GM12864 (cell line): ENCODE measurements at places on chromosomes 3 and 15.

- DNase-seq = no peak
Observed at GRCh38 chr15:63805993-63806980, 27.5 kb downstream of the HERC1 start.

DNA sequence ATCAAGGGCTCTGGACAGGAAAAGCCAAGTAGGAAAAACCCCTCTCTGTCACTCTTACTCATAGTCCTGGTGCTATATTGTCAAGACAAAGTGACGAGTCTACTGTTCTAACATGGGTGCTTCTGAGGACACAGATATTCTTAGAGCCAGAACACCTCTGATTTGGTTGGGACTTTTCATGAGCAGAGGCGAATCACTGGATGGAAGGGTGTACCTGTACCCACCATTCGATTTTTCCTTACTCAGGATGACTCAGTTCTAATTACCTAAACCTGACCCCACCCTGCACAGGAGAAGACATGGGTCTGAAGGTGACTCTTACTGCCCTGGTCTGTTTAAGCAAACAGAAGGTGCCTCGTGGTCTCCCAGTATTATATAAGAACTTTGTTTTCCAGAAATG, 58.5 kb downstream of the ABCC5 start:
- no peak for DNase-seq

- DNase-seq = no peak
Observed at GRCh38 chr15:34025252-34025651, 13.8 kb downstream of the AVEN start.

GRCh38 chr15:95296643-95297042, 1033.9 kb upstream of the NR2F2 start:
- DNase-seq = no peak

- DNase-seq = no peak
Observed at GRCh38 chr3:128278761-128279600, 125.7 kb downstream of the EEFSEC start.

DNA sequence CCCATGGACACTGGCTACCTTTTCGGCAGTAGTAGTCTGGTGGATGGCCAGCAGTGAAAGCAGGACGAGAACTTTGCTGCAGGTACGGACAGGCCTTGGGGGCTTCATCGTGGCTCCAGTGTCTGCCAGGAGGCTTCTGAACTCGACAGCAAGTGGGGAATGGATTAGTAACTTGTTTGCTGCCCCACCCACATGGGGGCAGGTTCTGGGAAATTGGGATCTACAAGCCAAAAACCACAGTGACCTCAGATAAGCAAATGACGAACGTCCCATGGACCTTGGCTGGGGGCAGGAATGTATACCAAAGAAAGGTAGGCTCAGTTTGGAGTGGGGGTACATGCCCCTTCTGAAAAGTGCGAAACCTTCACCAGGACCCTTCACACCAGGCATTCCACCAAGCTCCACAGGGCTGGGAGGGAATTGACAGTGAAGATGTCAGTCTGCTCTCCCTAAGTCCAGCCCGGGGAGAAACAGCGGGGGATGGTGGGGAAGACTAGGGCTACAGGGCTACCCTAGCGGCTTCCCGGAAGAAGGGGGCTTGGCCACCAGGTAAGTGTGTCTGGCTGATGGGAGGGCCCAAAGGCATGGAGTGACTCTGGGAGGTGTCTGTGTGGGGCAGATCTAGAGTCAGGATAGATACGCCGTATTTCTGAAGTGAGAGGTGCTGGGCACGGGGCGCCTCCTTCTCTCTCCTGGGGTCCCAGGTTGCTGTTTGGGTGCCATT, at the start of gene ITIH4:
ITIH4 (minus strand) TSS at position 138 of the 724 bp plus-strand sequence; CDS start at position 108, 30 bp downstream.
- no peak for DNase-seq

DNA sequence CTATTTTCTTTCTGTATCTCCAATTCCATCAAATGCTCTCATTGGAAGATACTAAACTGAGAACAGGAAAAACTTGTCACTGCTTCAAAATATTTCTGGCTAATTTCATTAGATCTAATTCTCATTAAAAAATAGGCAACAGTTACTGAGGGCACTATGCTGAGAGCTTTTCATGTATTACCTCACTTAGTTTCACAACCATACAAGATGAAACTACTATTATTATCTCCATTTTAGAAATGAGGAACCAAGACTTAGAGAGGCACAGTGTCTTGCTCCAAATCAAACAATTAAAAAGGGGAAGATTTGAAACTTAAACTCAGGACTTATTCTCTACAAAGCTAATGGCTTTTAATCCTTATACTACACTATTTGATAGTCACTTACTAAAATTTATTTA, 7.2 kb upstream of the OTOL1 start:
- no peak for DNase-seq

GRCh38 chr15:35349916-35350315, 196.0 kb downstream of the DPH6 start:
- no peak for DNase-seq

DNA sequence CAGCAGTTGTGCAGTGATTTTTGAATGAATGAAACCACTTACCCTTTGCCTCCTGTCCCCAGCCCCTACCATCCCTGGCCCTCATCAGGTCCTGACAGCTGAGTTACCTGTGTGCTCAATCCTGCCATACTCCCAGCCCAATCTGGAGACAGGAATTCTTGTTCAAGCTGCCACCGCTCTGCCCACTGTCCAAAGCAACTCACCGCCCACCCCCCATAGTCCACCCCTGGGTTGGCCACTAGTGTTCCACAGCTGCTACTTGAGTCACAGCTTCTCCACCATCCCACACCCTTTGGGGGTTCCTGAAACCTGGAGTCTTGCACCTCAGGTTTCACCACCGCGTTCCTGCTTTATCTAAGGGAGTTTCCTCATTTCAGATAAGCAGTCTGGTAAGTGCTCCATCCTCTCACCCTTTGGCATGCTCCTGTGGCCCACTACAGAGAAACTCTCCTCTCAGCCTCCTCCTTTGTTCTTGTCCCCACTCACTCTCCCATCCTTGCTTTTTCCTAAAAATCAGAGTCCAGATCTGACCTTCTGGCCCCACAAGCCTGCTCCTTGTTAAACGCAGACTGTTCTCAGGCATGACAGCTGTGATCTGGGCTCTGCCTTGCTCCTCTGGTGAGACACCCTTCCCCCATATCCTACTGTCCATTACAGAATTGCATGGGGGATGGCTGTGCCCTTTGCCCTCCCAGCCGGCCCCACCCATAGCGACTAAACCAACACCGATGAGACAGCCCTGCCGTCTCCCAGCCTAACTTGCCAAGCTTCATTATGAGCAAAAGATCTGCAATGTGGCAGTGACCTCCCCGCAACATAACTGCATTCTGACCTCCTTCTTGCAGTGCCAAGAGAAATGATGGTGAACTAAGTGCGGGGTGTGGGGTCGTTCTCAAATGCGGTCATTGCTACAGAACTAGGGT, 50.0 kb downstream of the CYP19A1 start:
- no peak for DNase-seq

- DNase-seq = no peak
Observed at GRCh38 chr15:87767516-87767915, 489.0 kb downstream of the NTRK3 start.

DNA sequence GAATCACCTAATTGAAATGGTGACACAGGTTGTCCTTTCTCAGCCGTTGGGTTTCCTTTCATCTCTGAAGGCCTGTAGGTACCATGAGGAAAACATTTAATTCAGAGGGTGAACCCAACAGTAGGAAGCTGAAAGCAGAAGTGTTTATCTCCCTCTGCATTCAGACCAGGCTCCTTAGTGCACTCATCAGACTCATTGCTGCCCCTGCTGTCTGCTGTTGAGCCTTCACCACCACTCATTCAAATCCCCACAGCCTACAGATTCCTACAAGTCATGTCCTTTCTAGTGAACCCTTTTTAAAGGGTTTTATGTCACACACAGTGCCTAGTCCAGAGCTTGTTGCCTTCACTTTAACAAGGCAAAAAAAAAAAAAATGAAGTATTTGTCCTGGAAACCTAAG, 13.4 kb downstream of the WDR48 start:
- DNase-seq = no peak

- DNase-seq = no peak
Observed at GRCh38 chr15:89129123-89129815, 41.0 kb downstream of the ABHD2 start.

GRCh38 chr3:150038830-150039229, 68.1 kb upstream of the PFN2 start:
- no peak for DNase-seq

- DNase-seq = no peak
Observed at GRCh38 chr15:88752951-88753350, 50.3 kb upstream of the ACAN start.

- DNase-seq = no peak
Observed at GRCh38 chr3:153028381-153028780, 133.6 kb upstream of the RAP2B start.

DNA sequence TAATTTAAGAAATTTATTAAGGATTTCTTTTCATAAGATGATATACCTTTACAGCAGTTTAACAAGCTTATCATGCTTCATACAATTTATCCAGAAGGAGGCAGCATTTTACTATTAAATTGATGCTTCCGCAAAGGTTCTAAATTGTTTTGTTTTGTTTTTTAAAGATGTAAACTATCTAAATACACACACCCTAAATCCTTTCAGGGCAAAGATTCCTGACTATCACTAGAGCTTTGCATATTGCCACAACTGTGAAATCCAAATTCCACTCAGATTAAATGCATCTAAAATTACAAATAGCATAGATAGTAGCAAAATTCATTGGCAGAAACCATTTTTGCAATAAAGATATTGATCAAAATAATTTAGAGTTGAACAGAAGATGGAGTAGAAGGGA, 44.5 kb upstream of the CCNL1 start:
- DNase-seq = no peak

DNA sequence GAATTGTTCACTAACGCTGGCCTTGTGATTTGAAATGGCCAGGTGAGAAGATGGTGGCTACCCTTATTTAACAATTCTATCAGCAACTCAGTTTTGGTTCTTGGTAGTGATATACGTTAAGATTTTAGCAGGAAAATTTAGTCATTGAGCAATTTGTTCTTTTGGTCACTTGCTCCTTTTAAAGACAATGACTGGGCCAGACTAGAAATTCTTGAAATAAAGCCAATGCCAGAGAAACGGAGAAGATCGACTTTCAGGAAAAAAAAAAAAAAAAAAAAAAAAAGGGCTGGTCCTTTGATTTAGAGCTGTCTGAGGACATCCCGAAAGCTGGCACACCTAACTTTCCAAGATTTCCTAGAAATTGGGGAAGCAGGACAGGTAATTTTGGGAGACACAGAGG, 178.5 kb downstream of the FNDC3B start:
- no peak for DNase-seq

DNA sequence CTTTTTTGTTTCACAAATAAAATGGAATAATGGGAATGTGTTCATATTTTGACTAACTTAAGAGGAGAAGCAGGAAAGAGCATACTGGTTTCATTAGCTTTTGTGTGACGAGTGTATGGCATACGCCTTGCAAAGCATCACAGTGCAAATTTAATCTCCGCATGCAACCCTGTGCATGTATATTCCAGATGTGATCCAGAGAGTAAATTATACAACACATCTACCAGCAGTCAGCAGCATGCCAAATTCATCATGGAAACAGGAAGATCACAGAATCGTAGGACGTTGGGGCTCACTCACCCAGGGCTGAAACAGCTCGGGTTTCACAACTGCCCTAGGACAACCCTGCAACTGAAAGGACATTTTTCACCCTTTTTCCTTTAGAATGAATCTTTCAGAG, 53.4 kb downstream of the ADAMTS9 start:
- no peak for DNase-seq

- peak; percentile 60 for DNase-seq
Observed at GRCh38 chr3:105798381-105798934, 70.4 kb downstream of the CBLB start.

- DNase-seq = no peak
Observed at GRCh38 chr3:102258666-102259227, 176.1 kb upstream of the ZPLD1 start.

- DNase-seq = no peak
Observed at GRCh38 chr15:56805466-56806147, 72.3 kb upstream of the ZNF280D start.

- no peak for DNase-seq
Observed at GRCh38 chr3:99972380-99973104, 141.8 kb downstream of the FILIP1L start.

GRCh38 chr15:63501256-63502089, 2.9 kb upstream of the USP3 start:
- no peak for DNase-seq
